ENCODE measurements at places on chromosomes 6 and 20.

- no peak for DNase-seq
These were observed 103.3 kb downstream of the BACH2 start for GRCh38 chr6:90193359-90193758.

DNA sequence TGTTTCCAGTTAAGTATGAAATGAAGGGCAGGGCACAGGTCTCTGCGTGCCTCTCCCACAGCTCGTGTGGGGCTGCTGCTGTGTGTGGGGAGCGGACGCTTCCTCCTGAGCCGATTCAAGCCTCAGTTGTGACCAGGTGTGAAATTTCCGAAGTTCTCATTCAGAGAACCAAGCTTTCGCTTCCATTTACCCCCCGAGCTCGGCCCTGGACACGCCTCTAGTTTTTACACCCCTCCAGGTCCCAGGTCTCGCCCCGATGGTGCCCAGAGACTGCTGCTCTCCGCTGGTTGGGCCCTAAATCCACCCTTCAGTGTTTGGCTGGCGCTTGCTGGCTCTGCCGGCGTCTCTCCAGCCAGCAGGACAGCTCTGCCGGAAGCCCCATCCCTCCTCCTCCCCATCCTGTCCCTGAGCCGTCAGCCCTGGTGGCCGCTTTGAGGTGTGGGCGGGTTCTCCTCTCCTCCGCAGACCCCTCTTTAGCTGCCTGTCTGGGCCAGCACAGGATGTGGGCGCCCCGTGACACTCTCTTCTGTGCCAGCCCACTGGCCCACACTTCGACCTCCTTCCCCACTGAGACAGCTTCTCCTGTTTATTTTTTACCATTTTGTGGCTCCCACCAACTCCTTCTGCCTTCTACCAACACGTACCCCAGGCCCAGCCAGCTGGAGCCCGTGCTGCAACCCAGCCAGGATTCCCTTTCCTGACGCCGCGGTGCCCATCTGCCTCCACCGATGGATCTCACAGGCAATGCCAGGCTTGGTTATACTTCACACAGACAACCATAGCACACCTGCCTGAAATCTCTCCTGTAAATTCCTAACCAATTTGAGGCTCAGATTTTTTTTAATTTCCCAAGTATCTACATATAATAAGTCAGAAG lies 142.8 kb downstream of the DLL1 start:
- DNase-seq: no peak

- DNase-seq: no peak
These were observed 579.9 kb downstream of the BMP2 start for GRCh38 chr20:7347409-7347808.

GRCh38 chr20:44133424-44133823 lies 53.6 kb downstream of the JPH2 start:
- no peak for DNase-seq

DNA sequence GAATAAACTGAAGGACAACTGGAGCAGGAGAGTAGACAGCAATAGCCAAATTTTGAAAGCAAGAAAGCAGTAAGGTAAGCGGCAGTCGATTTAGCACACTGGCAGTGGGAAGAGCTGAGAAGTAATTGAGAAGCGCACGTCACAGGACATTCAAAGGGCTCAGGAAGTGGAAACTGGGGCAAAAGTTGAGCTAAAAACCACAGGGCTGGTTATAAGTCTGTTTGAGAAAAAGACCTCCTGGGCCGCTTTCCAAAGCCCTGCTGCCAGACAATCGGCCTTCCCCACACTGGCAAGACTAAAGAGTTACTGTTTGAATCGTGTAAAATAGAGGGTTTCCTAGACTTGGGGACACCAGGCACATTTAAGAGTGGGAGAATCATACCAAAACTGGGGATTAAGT lies 161.4 kb downstream of the DNAH8 start:
- DNase-seq: no peak

DNA sequence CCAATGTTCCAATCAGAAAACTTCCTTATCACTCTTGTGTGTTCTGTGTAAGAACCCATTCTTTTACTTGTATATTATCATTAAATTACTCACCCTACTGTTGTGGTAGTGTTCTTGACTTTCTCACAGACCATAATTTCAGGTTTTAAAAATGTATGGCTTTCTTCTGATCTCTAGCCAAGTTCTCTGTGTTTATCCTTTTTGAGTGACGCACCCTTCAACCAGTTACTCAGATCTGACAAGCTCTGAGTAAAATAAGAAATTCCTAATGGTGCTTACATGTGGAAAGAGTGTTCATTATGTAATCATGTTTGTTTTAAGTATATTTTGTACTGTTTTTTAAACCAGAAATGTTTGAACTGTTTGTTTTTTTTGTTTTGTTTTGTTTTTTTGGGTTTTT lies 11.0 kb downstream of the TBPL1 start:
- DNase-seq: no peak

DNA sequence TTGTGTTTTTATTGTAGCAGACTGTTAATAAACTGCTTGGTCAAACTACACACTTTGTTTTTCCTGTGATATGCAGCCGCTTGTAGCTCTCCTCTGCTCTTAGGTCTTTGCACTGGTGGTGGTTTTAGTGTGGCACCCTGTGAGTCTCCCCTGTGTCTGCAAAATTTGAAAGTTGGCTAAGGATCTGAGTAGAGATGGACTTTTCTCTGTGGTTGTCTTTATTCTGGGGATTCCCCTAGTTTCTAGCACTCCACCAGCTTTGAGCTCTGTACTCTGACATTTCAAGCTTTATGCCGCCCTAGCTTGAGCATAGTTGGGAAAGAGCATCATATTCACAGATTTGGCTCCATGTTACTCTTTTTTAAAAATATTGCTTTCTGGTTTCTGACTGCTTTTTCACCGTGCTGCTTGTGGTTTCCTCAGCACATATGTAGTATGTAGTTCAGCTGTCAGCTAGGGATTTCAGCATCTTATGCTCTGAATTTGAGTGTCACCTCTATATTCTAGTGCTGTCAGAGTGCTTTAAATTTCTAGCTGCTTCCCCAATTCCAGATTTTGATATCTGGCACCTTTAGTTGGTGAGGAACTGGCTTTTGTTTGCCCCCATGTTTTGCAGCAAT lies 25.4 kb downstream of the CDYL start:
- no peak for DNase-seq

- DNase-seq: no peak
These were observed 16.8 kb upstream of the CCN2 start for GRCh38 chr6:131967948-131968347.

- DNase-seq: no peak
These were observed 58.4 kb downstream of the ANKEF1 start for GRCh38 chr20:10093087-10093591.

- DNase-seq: no peak
These were observed 2.2 kb downstream of the TAF4 start for GRCh38 chr20:62063315-62063980.

- peak; percentile 61 for DNase-seq
These were observed 61.1 kb downstream of the NFATC2 start for GRCh38 chr20:51481341-51481914.

- no peak for DNase-seq
These were observed 2.4 kb downstream of the SLC44A4 start for GRCh38 chr6:31876357-31876756.

DNA sequence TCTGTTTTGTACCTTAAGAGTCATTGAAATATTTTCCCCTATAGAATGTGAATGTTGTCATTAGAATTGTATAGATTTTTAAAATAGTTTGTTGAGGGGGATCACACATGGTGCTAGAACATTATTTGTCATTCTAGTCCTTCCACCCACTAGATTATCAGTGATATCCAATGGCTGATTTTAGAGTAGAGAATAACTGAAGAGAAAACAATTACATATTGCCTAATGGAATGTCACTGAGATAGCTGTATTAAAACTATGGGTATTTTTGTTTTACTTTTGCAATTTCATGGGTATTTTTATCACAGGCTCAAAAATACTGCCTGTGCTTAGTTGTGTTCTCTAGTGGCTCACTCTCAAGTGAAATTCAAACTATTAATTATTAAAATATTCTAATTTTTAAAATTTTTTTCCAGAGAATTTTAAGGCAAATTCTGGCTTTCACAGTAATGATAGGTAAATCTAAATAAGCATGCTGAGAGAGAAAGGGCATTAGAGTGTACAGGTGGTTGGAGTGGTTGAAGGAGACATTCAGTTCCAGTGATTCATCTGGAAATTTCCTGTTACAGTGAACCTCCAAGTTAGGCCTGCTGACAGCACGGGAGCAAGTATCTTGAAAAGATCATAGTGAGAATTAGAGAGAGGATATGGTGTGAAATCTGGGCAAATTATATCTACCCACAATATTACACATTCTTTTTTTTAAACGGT lies 399.6 kb downstream of the NKAIN2 start:
- no peak for DNase-seq

- DNase-seq: no peak
These were observed 87.8 kb downstream of the PHACTR3 start for GRCh38 chr20:59692139-59692538.

GRCh38 chr6:104540743-104541142 lies 319.0 kb downstream of the HACE1 start:
- DNase-seq: no peak

DNA sequence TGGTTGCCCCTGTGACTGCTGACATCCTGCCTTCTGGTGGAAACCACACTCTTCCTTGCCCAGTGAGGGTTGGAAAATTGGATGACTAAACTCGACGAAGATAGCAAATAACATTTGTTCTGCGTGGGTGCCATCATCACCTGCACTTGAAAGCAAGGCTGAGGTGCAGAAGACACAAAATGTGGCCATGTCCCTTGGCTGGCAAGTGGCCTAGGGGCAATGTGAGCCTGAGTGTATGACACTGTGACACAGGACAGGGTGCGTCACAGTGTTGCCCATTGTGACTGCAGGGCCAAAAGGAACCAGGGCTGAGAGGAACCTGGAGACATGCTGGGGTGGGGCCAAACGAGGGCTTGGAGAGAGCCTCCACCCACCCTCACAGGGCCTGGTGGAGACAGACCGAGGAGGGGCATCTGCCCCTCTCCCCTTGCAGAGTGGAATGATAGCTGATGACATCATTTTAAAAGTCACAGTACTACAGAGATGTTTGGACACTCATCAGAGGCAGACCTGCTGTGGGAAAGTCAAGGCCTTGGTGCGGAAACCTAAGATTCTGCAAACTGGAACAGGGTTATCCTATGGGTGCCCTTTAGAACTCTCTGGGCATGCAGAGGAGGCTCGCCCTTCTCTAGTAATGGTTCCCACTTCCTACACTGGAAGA lies 12.8 kb upstream of the HLA-F start:
- no peak for DNase-seq

DNA sequence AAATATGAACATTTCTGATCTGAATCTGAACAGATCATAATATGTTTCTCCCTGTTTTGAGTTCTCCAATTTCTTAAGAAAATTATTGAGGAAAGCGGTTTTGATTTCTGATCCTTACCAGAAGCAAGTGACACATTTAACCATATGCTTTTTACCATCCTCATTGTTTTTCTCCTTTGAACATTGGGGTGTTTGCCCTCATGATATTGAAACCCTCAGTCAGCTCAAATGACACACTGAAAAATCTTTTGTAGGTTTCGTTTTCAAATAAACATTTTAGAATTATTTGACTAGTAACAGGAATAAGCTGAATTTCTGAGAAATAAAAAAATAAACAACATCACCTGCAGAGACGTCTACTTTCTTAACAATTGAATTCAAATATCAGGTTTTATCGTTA lies 252.1 kb downstream of the DOK5 start:
- no peak for DNase-seq

DNA sequence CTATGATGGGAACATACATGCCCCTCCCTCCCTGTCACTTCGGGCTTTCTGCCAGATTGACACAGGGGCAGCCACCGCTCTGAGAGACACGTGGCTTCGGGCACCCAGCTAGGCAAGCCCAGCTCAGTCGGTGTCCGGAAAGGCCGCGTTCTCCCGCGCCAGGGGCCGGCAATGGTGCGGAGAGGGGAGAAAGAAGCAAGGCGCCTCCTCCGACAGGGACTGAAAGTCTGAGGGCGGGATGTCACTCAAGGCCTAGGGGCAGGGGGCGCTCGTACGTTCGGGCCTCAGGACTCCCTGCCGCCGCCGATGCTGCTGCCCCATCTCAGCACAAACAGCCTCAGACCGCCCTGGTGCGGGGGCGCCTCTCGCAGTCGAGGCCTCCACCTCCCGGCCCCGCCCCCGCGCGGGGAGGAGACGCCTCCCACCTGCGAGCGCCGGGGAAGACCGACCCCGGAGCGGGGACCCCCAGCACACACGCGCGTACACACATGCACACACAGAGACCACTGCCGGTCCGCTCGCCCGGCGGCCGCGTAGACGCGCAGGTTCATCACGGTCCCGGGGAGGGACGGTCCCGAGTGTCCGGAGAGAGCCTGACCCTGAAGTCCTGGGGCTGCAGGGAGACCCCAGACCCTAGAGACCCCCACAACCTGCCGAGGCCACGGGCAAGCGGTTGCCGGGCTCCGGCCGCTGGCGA lies 1.9 kb downstream of the GRM4 start:
- no peak for DNase-seq

DNA sequence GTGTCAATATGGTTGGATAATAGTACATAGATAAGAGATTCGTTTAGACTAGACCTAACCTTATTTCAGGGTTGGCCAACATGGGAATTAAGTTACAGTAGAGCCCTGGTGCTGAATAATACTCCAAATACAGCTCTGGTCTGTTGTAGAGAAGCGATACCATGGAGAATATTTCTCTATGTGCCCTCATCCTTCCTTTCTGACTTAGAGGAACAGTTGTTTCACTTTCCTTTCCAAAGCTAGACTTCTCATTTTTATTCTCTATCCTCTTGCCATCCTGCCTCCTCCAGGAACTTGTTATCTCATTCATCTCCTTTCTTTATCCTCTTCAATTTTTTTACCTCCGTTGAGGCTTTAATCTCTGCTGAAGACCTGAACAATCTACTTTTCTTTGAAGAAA lies 68.9 kb downstream of the EDN1 start:
- no peak for DNase-seq

- DNase-seq: no peak
These were observed 301.2 kb upstream of the HSF2 start for GRCh38 chr6:122098201-122098678.

GRCh38 chr6:8900056-8900455 lies 464.7 kb upstream of the SLC35B3 start:
- DNase-seq: no peak

DNA sequence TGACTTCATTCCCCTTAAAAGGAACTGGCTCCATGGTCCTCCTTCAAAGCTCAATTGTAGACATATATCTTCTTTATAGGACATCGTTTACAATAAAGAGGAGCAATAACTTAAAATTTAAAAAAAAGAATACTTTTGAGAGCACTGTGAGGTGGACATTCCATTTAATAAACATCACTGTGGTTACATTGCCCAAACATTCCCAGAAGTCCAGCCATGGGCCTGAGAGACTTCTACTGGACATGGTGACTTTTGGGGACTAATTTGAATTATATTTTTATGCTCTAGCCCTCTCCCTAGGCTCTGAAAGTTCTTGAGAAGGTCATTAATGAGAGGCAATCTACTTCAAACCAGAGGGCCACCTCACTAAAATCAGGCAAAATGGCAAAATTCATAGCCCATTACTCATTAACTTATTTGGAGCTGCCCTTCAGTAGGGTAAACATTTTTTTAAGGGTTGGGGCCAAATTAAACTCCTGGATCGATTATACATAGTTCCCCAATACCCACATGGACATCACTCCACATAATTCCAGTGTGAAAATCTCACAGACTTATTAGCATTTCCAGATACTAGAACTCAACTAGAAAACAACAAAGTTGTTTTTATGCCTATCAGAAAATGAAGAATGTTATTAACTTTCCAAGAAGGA lies 17.1 kb downstream of the ISM1 start:
- DNase-seq: no peak

- no peak for DNase-seq
These were observed 7.7 kb downstream of the LSM14B start for GRCh38 chr20:62129731-62130531.

GRCh38 chr6:49646942-49647341 lies 10.3 kb upstream of the RHAG start:
- no peak for DNase-seq

Measured in GM06990 (cell line).